ENCODE measurements at places on chromosomes 7 and 10.

GRCh38 chr10:28624351-28624750 is 53.0 kb upstream of the BAMBI start:
- DNase-seq, result no peak

DNA sequence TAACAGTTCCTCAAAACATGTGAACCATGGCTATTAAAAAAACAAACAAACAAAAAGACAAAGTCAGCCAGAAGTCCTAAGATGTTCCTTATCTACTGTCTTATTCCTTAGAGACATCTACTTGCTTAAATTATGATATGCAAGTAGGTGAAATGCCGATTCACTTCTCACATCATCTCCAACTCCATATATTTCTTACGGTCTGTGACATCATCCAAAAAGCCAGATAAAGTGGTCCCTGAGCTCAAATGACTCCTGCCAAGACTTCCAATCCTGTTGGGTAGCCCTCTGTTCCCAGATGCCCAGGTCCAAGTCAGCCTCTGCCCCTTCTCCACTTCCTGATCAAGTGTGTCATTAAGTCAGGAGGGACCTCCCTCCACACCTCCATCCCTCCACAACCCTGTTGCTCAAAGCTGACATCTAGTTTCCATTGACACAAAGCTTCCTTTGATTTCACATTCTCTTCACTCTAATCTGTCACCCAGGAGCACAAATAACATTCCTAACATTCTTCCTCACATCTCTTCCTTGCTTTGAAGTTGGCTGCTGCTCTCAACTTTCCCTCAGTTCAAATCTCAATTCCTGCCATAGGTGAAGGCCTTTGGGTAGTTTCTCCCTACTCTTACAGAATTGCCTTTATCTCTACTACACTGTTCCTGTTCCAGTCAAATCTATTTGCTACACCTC is 56.1 kb upstream of the PDLIM1 start:
- no peak for DNase-seq

GRCh38 chr10:100960251-100960650 is 9.1 kb upstream of the SEMA4G start:
- no peak for DNase-seq

DNA sequence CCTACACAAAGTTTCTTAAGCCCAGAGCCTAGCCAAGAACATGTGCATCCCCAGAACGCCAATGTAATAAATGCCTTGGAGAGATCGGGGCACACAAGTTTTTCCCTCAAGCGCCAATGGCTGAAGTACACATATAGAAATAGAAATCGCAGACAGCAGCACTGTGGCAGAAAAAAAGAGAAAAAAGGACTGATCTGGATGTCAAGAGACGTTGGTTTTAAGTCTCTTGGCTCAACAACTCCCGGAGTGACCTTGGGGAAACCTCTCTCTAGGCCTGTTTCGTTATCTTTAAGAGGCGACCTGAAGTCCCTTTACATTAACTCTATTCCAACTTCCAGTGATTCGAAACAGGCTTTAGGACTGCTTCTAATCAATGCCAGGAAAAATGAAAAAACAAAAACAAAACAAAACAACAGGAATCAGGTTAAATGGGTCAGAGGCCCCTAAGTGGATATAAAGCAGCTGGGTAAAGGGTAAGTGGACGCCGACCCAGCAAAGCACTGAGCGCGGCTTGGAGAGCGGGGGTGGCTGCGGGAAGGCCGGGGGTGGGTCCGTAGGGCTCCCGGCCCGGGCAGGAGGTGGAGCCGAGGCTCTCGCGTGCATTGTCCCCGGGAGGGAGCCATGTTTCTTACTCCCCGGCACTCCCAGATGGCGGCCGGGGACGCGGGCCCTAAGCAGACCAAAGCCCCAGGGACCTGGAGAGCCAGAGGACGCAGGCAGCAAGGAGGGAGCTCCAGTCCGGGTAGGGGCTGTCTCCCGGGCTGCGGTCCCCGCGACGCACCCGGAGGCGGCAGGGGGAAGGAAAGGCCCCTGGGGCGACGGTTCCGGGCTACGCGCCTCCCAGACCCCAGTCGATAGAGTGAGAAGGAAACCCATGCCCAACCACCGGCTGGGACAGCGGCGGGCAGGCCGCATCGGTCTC is 757 bp downstream of the EIF3A start:
- DNase-seq, result peak; percentile 74

GRCh38 chr7:12689451-12689850 is 2.0 kb downstream of the ARL4A start:
- no peak for DNase-seq

GRCh38 chr10:12703126-12703525 is 298.4 kb downstream of the CCDC3 start:
- DNase-seq, result no peak

GRCh38 chr10:613271-614138 is 76.0 kb downstream of the DIP2C start:
- no peak for DNase-seq

- DNase-seq, result no peak
Observed at GRCh38 chr7:37287131-37287855, 161.4 kb downstream of the ELMO1 start.

- DNase-seq, result no peak
Observed at GRCh38 chr7:151859111-151859947, 17.6 kb downstream of the PRKAG2 start.

GRCh38 chr10:122740640-122741039 is 41.0 kb upstream of the C10orf120 start:
- DNase-seq, result no peak

- DNase-seq, result no peak
Observed at GRCh38 chr10:6175329-6176055, 27.2 kb upstream of the PFKFB3 start.
